ENCODE measurements at places on chromosomes 2 and 18.

DNA sequence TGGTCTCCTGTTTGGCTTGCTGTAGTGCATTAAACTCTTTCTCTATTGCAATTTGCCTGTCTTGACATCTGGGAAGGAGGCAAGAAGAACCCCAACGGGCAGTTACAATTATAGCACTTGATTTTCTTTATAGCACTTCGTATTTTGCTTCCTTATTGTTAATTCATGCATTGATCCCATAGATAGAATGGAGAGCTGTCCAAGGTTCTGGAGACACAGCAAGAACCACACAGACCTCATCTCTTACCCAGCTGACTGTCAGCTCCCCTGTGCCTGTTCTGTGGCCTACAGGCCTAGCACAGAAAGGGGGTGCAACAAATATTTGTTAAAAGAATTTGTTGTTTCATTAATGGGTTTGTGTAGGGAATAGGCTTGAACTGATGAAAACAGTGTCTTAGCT, 194.3 kb downstream of the GALNT1 start:
- no peak for DNase-seq

- DNase-seq = no peak
Observed at GRCh38 chr2:164260506-164260905, 360.8 kb downstream of the GRB14 start.

GRCh38 chr18:44643004-44643403, 37.7 kb upstream of the SETBP1 start:
- DNase-seq = no peak

- DNase-seq = no peak
Observed at GRCh38 chr18:10973567-10974203, 175.7 kb downstream of the PIEZO2 start.

DNA sequence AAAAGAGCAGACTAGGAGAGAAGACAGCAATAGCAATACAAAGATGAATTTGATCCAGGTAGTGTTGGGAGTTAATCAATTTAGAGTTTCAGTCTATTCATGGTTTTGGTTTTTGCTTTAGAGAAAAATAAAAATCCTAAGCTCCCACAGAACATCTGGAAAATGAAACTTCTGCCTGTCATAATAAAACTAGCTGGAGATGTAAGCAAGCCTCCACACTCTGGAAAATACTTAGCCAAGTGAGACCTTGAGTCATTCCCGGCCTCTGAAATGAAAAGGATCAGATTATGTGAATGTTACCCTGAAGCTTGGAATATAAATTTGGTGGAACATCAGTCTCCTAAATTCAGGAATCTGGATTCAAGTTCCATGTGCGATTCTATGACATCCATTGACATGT, 485.6 kb upstream of the SPRED2 start:
- no peak for DNase-seq

- no peak for DNase-seq
Observed at GRCh38 chr2:72415781-72416475, 268.3 kb upstream of the CYP26B1 start.

DNA sequence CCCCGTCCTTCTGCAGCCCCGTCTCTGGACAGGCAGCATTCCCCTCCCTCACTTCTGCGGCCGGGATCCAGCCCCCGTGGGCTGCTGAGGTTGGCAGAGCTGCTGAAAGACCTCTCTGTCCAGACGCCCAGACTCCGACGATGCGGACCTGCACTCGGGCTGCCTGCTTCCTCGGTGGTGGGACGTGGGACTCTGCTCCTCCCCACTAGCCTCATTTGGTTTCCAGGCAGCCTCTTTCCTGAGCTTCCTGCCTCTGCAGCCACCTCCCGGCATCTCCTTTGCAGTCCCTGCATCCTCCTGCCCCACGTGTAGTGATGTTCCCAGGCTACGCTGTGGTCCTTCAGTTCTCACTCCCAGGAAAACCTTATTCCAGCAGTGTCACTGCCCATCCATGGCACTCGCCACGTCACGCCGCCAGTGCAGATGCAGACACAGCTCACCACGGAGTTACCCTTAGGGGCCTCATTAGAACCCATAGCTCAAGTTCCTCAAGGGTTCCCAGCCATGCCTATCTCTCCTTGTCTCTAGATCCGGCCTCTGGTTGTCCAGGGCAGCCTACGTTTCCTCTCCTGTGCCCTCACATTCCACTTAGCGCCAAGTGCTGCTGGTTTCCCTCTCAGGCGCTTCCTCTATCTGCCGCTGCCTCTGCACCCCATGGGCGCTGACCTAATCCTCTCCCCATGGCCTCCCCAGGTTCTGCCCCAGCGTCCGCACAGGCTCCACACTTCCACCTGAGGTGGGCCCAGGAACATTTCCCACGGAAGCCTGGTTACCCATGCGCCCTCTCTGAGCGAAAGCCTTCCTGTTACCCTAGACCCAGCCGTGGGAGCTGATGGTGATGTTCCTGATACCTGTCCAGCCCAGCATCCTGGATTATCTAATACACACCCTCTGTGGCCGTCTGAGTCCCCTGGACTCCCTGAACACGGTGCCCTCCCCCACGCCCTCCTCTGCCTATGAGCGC, 318.3 kb upstream of the MYT1L start:
- DNase-seq = peak; percentile 51

DNA sequence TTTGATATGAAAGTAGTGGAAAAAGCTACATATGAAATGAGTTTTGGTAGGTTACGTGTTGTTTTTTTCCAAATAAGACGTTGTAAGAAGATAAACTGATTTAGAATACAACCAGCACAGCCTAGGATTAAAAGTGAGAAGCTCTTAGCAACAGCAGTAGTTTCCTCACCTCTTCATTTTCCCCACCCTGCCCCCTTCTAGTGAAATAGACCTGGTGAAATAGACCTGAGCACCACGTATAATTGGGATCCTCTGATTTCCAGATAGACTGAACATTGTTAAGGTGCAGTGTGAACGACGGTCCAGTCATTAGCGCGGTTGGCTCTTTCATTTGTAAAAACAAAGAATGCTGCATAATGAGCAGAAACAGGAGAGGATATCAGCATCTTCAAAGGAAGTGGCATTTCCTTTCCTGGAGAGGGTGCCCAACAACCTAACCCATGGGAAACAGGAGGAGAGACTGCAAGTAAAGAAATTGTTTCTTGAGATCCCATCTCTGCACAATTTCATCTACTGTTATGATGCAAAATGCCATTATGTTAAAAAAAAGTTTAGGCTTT, 114.3 kb downstream of the FIGN start:
- no peak for DNase-seq

DNA sequence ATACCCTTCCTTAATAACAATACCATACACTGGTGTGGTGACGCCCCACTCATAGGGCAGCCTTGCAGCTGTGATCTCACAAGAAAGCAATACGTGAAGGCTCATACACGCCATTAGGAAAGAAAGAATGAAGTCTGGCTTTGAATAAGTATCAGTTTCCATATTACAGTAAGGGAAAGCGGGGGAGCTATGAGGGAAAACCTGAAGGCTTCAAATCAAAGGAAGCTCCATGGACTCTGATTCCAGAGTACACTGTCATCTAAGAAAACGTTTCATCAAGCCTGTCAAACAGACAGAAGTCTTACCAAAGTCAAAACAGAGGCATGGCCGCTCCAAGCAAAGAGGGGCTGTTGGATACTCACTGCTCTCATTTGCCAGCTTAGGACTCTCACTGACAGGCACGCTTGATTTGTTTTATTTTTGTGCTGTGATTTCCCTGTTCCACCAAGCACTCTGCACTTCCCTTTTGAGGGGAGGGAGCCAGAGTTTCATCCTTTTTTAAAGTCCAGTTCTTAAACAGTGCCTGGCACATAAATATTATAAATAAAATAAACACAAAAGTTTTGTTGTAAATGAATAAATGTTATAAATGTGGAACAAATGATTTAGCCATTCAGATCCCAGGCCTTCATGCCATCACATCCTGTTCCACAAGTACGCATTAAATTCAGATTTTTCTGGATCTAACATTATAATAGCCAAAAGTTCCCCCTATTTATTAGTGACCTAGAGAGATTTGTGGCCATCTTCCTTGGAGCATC, 221.2 kb downstream of the PIEZO2 start:
- DNase-seq = no peak

- no peak for DNase-seq
Observed at GRCh38 chr18:12236141-12236540, 18.0 kb upstream of the CIDEA start.

- no peak for DNase-seq
Observed at GRCh38 chr2:120228503-120228902, 5.3 kb upstream of the TMEM185B start.

DNA sequence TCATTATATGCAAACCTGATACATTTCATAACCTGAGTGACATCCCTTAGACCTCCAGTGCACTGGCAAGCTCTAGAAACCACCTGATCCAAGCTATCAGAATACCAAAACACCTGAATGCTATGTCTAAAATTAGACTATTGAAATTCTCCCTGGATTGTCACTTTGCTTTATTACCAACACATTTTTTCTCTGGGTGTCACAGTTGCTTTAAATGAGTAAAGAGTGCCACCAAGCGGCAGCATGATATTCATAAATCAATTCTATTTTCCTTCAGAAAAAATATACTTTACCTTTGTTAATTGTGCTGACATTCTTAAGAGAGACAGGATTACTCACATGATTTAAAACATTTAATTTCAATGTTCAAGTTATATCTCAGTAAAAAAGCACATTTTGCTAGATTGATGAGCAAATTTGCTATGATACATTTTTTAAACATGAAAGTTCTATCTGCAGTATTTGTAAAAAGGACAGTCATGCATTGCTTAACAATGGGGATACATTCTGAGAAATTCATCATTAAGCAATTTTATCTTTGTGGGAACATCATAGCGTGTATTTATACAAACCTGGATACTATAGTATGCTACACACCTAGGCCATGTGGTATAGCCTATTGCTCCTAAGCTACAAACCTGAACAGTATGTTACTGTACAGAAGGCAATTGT, 338.4 kb upstream of the SLC39A10 start:
- no peak for DNase-seq

GRCh38 chr2:222909286-222909685, 48.5 kb downstream of the ACSL3 start:
- no peak for DNase-seq

DNA sequence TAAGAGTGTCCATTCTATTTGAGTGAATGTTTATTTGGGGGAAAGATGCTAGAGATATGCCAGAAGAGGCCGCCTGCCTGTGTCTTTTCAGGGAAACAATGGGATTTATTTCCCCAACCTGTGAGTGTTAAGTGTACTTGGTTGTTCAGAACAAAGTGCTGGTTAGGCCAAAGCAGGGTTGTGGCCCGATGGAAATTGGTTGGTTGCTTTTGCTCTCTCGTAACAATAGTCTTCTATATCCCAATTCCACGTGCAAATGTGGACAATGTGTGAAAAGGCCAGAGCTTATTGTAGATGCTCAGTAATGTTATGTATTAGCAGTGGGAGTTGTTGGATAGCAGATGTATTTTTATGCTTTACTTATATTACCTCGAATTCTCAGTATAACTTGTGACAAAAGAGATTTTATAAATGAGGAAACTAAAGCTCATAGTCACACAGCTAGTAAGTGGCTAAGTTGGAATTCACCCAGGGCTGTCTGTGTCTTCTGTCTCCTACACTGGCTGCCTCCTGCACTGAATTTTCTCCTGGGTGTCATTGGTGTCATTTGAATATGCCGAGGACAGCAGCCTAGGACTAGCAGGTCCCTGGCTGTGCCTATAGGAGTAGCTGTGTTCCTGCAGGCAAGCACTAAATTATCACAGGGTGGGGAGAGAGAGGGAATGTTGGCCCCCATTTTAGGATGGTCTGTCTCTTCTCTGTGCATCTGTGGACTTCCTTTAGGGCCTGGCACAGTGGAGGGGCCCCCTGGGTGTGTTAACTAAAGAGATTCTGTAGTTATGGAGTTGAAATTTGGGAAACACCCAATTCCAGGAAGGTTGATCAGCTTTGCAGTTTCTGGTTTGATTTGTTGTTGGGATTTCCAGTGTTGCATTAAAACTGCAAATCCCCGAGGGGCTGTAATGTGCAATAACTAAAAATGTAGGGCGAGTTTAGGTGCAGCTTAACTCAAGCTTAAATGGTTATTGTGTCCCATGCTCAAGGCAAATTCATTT, 21.6 kb downstream of the GPD2 start:
- peak; percentile 55 for DNase-seq

DNA sequence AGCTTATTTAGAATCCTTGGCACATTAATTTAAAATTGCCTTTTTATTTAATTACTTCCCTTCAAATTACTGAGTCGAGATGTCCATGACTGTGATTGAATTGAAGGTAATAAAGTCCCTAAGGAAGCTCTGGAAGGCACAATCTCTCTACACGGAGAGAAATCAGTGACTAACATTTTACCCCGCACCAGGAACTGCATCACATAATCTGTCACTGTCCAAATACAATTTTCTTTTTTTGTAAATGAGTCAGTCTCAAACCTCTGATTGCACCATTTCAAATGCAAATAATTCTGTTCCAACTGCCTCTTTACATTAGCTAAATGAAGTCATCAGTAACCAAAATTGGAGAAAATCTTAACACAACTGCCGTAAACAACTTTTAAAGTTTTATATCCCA, 311.9 kb downstream of the CCDC178 start:
- DNase-seq = no peak

- no peak for DNase-seq
Observed at GRCh38 chr2:106191511-106192016, 2.5 kb downstream of the UXS1 start.

DNA sequence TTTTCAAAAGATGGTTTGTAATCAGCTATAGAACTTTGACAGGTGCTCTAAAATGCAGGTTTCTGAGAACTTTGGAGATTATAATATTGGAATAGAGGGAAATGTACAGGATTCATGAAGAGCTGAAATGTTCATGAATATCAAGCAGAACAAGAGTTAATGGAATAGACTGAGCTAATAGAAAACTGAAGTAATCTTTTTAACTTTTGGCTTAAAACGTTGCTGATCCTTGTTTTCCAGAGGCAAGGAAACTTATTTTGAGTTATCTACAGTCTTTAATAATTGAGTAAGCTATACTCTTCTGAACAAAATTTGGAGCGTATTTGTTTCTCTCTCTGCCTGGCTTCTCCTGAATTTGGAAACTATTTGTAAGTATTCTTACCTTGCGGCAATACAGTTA, 10.8 kb upstream of the IL18RAP start:
- DNase-seq = no peak

- DNase-seq = no peak
Observed at GRCh38 chr18:74407888-74408287, 49.2 kb downstream of the DIPK1C start.

GRCh38 chr2:54895730-54896129, 154.5 kb downstream of the RTN4 start:
- DNase-seq = no peak

Data from islet precursor cell (in vitro differentiated cells).